Activated CD8-positive, alpha-beta memory T cell treated with anti-CD3 and anti-CD28 coated beads for 48 hours (primary cell): ENCODE measurements at places on chromosomes 4 and X.

GRCh38 chr4:53781629-53782457 is 190.6 kb upstream of the LNX1 start:
- no peak for DNase-seq

DNA sequence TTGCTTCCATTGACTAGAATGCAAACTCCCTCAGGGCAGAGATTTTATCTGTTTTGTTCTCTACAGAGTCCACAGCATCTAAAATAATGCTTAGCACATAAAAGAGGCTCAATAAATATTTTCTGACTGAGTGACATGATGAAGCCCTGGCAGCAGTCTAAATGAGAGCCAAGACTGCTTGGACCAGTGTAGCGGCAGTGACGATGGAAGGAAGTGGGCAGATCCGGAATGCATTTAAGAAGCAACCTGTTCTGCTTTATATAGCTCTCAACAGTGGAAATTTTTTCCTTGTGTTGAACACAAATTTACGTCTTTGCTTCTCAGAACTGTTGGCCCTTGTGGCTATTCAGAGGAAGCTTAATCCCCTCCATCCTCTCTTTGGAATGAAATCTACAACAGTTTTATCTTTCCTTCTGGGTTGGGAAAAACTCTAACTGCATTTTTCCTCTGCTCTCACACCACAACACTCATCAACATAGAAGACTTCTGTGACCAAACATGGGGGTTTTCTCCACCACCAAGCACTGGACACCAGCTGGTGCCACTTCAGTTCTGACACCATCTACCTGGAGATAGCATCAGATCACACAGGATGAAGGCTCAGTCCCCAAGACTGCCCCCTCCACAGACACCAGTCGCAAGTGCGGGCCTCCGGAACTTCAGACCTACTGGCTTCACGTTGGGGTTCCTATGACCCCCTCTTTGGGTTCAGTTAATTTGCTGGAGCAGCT is 7.0 kb upstream of the BEND4 start:
- no peak for DNase-seq

- peak; percentile 7 for DNase-seq
Observed at GRCh38 chrX:66728818-66729271, 90.0 kb upstream of the EDA2R start.

DNA sequence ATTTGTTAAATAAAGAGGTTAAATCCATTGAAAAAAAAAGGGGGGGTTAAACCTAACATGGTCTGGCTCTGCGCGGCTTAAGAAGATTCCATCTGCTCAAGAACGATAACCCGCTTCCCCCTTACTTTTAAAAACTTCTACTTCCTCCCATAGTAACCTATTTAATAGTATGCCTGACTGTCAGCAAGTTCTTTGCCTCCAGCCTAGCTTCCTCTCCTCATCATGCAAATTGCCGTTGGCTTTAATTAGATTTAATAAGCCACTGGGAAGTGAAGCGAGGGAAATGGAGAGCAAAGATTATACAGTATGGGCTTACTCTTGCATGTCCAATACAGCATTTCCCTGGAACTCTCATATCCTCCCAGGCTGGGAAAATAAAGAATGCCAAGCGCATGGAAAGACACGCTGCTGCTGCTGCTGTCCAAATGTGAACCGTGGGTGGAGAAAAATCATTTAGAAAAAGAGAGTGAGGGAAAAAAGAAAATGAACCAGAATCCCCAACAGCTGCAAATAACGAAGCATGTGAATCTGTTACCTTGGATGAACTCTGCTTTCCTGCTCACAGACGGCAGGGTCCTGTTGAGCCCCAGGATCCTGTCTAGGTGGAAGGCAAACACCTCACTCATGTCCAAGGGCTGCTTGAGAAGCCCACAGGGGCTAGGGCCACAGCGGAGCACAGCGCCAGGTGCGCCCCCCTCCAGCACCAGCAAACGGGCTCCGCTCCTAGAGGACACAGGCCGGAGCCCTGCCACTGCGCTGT is 2.7 kb downstream of the GASK1B start:
- DNase-seq, result no peak

GRCh38 chr4:118585015-118585414 is 100.2 kb upstream of the METTL14 start:
- DNase-seq, result no peak

DNA sequence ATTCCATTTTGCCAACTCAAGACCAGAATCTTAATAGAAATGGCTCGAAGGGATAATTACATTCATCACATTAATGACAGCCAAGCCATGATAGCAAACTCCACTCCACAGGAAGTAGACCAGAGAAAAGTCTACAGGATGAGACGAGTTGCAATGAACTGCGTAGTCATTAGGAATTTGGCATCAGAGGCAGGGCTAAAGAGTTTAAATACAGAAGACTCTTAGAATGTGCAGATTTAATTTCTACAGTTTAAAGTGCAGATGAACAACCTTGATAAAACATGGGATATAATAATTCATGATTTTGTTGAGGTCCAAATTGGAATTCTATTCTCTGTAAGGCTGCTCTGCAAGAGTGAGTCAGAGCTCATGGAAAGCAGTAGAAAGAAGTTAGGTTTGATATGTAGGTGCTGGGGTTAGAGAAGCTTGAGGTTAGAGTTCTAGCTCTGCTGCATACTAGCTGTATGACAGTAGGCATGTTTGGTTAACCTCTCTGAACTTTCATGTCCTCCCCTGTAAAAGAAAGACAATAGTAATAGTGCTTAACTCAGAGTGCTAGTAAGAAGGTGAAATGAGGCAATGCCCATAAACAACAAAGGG is 32.2 kb downstream of the LNX1 start:
- DNase-seq, result no peak

DNA sequence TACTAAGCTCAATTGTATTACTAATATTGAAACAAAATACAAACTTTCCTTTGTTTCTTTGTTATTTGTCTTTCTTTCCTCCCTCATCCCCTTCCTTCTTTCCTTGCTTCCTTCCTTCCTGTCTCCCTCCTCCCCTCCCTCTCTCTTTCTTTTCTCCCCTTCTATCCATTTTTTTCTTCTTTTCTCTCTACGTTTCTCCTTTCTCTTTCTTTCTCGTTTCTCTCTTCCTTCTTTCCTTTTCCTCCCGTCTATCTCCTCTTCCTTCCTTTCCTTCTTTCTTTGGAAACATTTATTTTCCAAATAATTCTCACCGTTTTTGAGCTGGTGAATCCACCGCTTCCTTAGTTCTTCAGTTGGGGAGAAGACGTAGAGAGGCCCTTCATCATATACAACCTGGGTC is 16.3 kb downstream of the BTK start:
- no peak for DNase-seq

DNA sequence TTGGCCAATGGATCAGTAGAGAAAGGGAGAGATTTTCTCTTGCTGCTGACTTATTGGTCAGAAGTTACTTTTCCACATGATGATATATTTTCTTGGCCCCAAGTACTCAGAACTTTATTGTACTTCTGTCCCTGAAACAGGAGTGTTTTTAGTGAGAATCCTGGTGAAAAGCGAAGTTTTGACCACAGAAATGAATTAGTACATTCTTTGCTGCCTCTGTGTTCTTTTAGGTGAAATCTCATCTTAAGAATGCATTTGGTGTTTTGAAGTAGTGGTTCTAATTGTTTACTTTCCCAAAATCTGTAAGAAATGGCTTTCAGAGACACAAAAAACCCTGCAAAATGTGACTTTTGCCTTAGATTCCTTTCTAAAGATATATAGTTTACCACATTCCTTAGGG is 240.4 kb downstream of the FRMPD4 start:
- no peak for DNase-seq

- DNase-seq, result no peak
Observed at GRCh38 chr4:186624951-186625350, 69.6 kb upstream of the MTNR1A start.

DNA sequence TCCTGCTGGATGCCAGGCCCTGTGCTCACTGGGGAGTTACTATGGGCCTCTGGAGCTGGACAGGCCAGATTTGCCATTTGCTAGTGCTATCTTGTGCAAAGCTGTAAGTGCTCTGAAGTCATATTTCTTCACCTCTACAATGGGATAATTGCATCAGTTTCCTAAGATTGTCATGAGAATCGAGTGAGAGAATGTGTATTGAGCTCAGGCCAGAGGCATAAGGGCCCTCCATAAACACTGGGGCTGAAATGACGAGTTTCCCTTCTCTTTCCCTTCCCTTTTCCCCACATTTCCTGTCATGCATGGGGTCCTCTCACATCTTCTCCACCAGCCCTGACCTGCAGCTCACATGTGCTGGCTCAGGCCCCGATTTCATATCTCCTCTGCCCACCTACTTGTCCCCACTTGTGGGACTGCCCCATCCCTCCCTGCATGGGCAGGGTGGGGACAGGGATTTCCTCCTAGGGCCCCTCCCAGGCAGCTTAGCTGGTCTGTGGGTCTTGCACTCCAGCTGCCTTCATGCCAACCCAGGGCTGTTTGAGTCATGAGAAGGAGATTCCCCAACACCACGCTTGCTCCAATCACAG is 358.8 kb downstream of the MID1IP1 start:
- DNase-seq, result no peak

GRCh38 chr4:151962138-151962823 is 201.5 kb upstream of the GATB start:
- DNase-seq, result no peak

GRCh38 chrX:69387567-69388487 is 116.3 kb upstream of the NALF2 start:
- DNase-seq, result peak; percentile 5

DNA sequence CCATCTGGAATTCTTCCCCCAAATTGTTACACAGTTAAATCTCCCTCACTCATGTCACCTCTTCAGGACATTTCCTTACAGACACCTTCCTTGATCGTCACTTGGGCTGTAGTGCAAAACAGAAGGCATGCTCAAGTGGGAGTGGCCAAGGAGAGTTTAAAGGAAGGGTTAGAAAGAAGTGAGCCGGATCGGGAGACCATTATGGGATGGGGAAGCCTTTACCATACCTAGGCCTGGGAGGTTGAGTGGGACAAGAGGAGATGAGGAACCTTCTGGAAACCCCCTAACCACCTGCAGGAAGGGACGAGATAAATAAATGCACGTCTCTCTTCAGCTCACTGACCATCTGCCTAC is 102.7 kb downstream of the UCHL1 start:
- no peak for DNase-seq

- DNase-seq, result no peak
Observed at GRCh38 chr4:55158957-55159356, 33.6 kb upstream of the KDR start.

GRCh38 chr4:93267747-93268146 is 560.8 kb upstream of the ATOH1 start:
- DNase-seq, result no peak

DNA sequence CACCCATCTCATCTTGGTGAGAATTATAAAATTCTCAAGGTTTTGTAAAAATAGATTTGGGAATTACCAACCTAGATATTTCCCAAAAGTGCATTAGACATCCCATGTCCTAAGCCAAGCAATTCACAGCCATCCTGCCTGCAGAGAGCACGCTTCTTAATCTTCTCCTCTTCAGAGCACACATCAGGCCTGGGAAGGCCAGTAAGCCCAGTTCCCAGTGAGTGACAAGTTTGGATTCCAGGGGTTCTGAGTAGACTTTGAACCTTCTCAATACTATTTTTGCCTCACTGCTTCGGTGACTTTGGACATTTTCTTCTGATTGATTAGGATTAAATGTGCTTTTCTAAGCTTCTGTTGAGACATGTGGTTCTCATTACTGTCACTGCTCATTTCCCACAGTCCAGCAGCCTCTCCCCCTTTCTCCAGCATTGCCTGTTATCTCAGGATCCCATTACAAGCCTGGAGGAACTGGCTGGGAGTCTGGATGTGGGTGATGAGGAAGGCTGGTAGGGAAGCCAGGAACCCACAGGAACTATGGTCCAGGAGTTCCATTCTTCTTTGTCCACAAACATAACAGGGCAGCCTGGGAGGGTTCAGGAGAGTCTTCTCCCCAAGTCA is 56.4 kb upstream of the TMEM150C start:
- no peak for DNase-seq

DNA sequence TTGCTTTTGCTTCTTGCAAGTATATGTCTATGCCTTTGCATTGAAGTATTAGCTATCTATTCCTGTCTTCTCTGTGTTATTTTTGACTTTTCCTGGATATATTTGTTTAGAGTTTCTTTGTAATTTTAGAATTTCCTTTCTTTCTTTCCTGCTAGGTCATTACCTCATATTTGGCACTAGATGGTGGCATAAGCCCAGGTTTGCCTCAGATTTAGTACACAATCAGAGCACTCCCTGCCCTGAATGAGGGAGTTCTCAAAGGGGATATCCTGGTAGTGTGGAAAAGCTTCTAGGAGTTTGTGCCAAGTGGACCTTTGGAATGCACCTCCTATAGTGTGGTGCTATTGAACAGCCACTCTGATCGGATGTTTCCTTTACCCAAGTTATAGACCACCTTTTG is 181.6 kb downstream of the UGT8 start:
- no peak for DNase-seq

DNA sequence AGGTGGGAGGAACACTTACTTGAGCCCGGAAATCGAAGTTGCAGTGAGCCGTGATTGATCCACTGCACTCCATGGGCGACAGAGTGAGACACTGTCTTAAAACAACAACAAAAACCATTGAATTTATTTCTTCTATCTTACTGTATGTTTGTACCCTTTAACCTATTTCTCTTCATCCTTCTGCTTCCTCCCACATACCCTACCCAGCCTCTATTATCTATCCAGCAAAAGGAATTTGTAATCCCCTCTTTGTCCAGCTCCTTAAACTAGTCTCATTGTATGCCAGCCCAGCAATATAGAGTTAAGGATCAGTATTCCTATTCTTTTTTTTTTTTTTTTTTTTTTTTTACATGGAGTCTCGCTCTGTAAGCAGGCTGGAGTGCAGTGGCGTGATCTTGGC is 1.9 kb upstream of the NKAP start:
- DNase-seq, result no peak

GRCh38 chrX:19569121-19569805 is 54.0 kb upstream of the MAP3K15 start:
- DNase-seq, result no peak

DNA sequence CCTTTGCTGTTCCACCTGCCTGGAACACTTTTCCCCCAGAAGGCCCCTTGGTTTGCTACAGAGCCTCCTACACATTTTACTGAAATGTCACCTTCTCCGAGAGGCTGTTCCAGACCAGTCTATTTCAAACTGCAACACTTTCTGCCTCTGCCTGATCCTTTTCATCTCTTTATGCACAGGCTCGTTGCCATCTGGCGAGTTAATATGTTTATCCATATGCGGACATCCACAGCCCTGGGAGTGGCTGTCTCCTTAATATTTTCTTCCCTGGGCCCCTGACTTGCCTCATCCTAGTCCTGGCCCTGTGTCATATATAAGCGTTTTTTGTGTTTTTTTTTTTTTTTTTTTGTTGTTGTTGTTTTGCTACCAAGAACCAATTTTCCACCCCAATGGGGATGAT is 65.2 kb upstream of the PHKA2 start:
- DNase-seq, result no peak

GRCh38 chrX:37553476-37553875 is 18.0 kb upstream of the LANCL3 start:
- no peak for DNase-seq

GRCh38 chr4:31362756-31363155 is 642.6 kb downstream of the PCDH7 start:
- DNase-seq, result no peak
